ENCODE measurements at places on chromosomes 4 and X. TPM values are rescaled to one million over a fixed set of nuclear protein-coding genes. Genes with fewer than 3 reads are reported as not detected.

The F8A3 gene
- total RNA-seq: 5.6 TPM

The NSUN7 gene
- 15.9 TPM for total RNA-seq

The CTAG1A gene
- not detected for total RNA-seq

The MMRN1 gene
- total RNA-seq: not detected

The LSM6 gene
- total RNA-seq: 78.3 TPM

The TBX22 gene
- 0.81 TPM for total RNA-seq

The F9 gene
- not detected for total RNA-seq

The ELOVL6 gene
- 62.6 TPM for total RNA-seq

The JADE3 gene
- total RNA-seq: 20.2 TPM

The CNKSR2 gene
- 38.0 TPM for total RNA-seq

The FGF13 gene
- 17.1 TPM for total RNA-seq

The MAGIX gene
- 1.3 TPM for total RNA-seq

The CSAG3 gene
- not detected for total RNA-seq

The KLHL4 gene
- total RNA-seq: 22.4 TPM

The RRH gene
- not detected for total RNA-seq

The IL9R gene
- 0.72 TPM for total RNA-seq

The CCDC149 gene
- total RNA-seq: 5.0 TPM

The HTT gene
- 60.9 TPM for total RNA-seq

The USP11 gene
- total RNA-seq: 153 TPM

The IL2RG gene
- total RNA-seq: not detected

The GABRB1 gene
- total RNA-seq: not detected

The RBMX2 gene
- 22.1 TPM for total RNA-seq

The RELL1 gene
- 10.8 TPM for total RNA-seq

The MGAT4D gene
- total RNA-seq: not detected

The TFDP3 gene
- total RNA-seq: not detected

The ATOH1 gene
- not detected for total RNA-seq

The PFKFB1 gene
- 0.31 TPM for total RNA-seq

The MAGEB17 gene
- total RNA-seq: 0.74 TPM

The INTS12 gene
- 14.5 TPM for total RNA-seq

The ADH1B gene
- not detected for total RNA-seq

The BST1 gene
- total RNA-seq: 0.48 TPM

The NPY2R gene
- total RNA-seq: 0.09 TPM

The THAP9 gene
- 14.8 TPM for total RNA-seq

The WDFY3 gene
- 54.6 TPM for total RNA-seq

The EPHA5 gene
- not detected for total RNA-seq

The NLRP2B gene
- total RNA-seq: not detected

Data from H9 (cell line).